ENCODE measurements at places on chromosomes 12 and 14.

DNA sequence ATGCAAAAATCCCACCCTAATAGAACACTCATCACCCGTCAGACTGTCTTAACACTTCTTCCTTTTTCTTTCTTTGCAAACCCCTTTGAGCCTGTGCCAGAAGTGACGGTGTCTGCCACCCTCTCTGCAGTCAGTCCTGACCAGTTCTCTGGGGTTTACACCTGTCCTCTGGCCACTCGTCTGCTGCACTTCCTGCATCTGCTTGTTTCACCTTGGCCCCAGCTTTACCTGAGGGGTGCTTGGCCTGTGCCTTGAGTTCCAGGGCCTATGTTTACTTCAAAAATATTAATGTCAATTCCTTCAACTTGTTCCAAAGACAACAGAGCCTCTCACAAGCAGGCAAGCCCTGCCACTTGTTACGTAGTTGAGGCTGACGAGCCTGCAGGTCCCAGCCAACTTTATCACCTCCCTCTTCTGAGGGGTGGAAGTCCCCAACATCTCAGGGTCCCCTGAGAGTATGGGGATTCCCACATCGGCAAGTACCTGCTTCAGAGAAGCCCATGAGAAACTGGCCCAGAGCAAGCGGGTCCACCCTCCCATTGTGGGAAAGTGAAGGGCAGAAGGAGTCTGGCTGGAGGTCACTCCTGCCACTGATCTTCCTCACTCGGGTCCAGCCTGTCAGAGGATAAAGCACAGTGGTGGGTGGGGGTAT is 205.4 kb downstream of the DAD1 start:
- no peak for DNase-seq

- DNase-seq = no peak
Measured at GRCh38 chr12:58372298-58372697, 430.9 kb downstream of the ATP23 start.

DNA sequence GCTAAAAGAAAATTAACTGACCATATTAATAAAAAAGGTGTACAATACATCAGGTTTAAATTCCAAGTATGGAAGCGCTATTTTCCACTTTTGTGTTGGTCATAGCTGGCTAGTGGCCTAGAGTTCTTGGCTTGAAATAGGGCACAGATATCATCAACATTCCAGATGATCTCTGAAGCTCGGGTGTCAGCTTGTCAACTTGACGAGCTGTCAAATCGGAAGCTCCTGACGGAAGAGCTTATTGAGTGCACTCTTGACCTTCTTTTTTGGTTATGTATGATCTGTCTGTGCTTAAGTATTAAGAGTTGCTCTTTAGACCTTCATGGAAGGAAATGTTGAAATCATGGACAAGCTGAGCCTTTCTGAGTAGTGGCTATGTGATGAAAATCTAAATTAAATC is 177.9 kb downstream of the APAF1 start:
- DNase-seq = no peak

GRCh38 chr14:95302667-95303506 is 16.8 kb downstream of the CLMN start:
- no peak for DNase-seq

- DNase-seq = no peak
Measured at GRCh38 chr12:22935090-22935489, 310.1 kb downstream of the ETNK1 start.

DNA sequence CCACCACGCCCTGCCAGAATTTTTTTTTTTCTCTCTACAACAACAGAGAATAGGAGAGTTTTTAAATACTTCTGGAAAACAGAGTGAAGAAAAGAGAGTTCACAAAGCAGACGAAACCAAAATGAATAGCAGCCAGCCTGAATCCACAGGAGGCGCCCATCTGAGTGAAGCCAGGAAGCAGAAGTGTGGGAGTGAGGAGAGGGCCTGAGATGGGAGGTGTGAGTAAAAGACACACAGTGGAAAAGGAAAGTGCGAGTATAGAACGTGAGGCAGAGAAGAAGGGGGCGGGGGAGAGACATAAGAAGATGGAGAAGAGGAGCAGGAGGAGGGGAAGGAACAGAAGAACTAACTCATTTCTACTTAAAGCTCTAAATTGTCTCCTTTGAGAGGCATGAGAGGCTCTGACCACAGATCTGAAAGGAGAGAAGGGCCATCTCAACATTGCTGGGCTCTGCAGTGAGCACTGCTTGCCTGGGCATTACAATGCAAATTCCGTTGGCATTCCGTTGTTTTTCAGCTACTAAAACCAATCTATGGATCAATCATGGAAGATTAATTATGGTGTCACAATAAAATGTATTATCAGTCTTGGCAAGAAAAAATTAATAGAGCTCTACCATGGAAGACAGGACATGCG is 140.1 kb upstream of the CPSF6 start:
- DNase-seq = no peak

- no peak for DNase-seq
Measured at GRCh38 chr14:24809135-24809534, 175.1 kb upstream of the GZMB start.

DNA sequence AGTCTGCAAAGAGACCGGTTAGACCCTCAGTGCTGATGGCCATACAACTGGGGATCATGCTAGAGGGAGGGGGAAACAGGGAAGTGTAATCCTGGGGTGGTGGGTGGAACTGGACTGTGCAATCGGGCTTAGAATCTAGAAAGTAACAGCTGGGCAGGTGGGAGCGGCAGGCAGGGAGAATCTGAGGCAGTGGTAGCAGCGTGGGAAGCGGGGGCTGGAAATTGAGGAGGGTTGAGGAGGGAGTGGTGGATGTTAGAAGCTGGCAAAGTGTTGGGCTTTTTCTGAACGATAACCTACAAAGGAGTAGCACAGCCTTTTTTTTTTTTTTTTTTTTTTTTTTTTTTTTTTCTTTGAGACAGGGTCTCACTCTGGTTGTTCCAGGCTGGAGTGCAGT is 3.1 kb upstream of the IGFBP6 start:
- no peak for DNase-seq

Data from T-helper 22 cell (primary cell).